Frontal cortex (tissue), 4 donors: ENCODE measurements at places on chromosomes 1 and 21.

GRCh38 chr1:51313961-51314777 lies 16.2 kb downstream of the TTC39A start:
- no peak for DNase-seq

- DNase-seq: no peak
Observed at GRCh38 chr1:70140894-70141293, 64.5 kb downstream of the LRRC40 start.

DNA sequence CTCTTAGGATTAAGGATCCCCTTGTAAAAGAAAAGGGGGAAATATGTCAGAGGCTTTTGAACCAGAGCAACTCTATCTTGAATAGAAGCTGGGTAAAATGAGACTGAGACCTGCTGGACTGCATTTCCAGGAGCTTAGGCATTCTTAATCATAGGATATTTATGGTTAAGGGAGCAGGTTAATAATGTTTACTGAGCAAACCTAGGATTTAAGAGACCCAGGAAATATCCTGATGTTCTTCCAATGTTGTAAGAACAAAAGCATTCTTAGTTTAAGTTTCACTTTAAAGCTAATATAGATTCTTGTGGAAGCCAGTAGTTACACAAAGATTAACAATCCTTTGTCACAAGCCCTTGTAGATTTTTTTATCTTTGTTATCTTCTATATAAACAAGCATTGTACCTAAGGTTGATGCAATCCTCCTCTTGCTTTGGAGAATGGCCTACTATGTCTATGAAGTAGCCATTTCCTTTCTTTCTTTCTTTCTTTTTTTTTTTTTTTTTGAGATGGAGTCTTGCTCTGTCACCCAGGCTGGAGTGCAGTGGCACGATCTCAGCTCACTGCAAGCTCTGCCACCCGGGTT lies 570.2 kb upstream of the BEND5 start:
- no peak for DNase-seq

GRCh38 chr1:96002201-96002600 lies 719.4 kb upstream of the PTBP2 start:
- DNase-seq: no peak

- no peak for DNase-seq
Observed at GRCh38 chr1:43345120-43345519, 7.5 kb downstream of the MPL start.

- DNase-seq: peak; percentile 61
Observed at GRCh38 chr1:181021811-181022434, 747 bp downstream of the STX6 start.

DNA sequence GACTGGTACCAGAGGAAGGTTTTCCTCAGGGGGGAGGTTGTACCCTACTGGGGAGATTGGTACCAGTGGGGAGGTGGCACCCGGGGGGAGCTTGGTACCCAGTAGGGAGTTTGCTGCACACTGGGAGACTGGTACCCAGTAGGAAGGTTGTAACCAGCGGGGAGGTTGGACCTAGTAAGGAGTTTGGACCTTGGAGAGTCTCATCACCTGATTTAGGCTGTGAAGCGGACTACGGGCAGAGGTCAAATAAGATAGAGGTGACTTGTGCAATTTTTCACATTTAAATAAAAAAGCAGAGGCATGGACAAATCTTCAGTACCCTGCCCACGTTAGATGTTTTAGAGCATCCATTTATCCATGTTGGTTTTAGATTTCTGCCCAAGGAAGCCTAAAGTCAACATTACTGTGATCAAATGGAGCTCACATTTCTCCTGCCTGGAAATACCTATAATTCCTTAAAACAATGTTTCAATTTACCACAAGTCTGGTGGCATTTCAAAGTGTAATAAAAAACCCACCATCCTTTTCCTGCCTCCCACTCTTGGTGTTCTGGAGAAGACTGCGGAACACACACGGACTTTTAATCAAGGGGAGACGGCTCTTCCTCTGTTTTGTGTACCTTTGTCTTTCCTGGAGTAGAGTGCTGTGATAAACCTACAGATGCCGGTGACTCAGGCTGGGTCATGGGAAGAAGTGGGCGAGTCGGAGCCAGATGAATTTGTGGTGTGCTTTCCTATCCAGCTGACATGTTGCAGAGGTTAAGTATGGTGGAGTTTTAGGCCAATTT lies 36.2 kb upstream of the MRPS6 start:
- DNase-seq: no peak

- DNase-seq: no peak
Observed at GRCh38 chr1:205927676-205928075, 15.6 kb downstream of the SLC26A9 start.

DNA sequence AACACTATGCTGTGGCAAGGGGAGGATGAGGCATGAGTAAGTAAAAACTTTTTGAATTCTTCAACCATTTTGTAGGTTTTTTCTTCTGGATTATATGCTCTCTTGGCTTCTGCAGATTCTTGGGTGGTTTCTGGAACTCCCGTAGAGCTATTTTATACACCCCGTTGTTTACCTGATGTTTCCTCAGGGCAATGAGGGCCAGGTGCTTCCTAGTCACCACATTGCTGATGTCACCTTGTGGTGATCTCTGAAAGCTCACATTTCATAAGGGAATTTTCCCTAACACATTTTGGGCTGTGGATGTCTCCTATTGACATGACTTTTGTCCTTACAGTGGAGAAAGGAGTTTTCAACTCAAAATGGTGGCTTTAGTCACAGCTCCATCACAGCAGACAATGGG lies 356.6 kb downstream of the PLA2G4A start:
- DNase-seq: no peak

DNA sequence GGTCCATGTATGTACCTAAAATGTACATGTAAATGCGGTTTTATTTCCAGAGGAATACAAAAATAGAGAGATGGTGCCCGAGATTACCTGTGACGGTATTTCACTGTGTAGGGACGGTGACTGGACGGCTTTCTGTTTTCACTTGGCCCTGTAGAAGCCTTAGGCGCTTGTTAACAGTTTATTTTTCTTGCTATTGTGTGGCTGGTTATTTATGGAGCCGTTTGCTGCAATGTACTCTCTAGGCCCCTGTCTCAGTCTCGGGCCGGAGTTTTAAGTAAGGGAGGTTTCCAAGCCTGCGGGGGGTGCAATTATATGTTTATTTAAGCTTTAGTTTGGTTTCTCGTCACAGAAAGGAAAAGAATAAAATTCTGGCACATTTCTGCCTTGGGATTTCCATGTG lies 413 bp downstream of the EFCAB7 start:
- no peak for DNase-seq

- no peak for DNase-seq
Observed at GRCh38 chr1:174405219-174405618, 42.5 kb upstream of the GPR52 start.

DNA sequence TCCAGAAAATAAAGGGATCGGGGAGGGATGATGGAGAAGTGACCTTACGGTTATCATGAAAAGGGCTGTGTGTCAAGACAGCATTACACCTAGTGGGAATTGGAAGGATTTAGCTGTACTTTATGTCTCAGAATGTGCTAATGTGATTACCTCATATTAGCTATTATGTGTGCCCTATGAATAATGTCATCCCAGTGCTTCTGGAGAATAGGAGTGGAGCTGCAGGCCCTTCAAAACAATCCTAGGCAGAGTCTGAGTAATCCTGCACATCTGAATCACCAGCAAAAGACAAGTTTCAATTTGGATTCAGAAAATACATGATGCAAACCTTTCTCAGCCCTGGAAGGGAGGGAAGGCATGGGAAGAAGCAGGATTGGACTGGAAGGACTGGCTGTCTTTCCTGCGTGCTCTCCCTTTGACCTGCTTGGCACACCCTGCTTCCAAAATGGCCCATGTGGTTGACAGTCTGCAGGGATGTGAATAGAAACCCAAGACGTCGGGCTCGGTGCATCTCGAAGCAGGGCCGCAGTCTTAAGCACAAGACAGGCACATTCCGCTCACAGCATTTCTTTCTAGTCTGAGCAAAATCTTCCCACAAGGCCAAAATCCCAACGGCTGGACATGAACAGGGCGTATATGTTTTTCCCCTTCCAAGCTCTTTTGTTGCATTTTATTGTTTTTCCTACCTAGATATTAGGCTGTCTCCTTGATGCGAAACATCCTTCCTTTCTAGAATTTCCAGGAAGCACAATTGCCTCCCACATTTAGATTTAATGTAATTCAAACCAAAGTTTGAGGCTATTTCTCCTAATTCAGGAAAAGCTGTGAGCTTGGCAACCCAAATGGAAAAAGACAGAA lies 54.3 kb upstream of the TARBP1 start:
- DNase-seq: no peak

GRCh38 chr1:52487632-52488031 lies 65.3 kb downstream of the TUT4 start:
- DNase-seq: no peak

DNA sequence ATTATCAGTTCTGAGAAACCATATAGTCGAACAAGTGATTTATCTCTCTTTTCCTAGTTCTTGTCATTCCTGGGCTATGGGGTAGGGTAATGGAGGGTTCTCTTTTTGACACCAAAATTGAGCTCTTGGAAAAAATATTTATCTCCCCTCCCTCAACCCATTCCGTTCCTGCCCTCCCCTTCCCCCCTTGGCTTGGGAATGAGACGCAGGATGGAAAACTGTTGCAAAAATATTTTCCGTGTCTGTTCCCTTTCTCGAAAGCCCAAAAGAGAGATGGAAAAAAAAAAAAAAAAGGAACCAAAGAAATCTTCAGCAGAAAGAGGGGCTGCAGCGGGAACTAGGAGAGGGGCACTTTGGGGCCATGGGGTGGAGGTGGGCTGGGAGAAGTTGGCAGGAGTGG lies 766 bp downstream of the ATP2B4 start:
- DNase-seq: no peak
